Activated T-helper 1 cell treated with Interleukin-2 at 50 U/mL for 16 hours (primary cell): ENCODE measurements at places on chromosomes 2 and 18.

DNA sequence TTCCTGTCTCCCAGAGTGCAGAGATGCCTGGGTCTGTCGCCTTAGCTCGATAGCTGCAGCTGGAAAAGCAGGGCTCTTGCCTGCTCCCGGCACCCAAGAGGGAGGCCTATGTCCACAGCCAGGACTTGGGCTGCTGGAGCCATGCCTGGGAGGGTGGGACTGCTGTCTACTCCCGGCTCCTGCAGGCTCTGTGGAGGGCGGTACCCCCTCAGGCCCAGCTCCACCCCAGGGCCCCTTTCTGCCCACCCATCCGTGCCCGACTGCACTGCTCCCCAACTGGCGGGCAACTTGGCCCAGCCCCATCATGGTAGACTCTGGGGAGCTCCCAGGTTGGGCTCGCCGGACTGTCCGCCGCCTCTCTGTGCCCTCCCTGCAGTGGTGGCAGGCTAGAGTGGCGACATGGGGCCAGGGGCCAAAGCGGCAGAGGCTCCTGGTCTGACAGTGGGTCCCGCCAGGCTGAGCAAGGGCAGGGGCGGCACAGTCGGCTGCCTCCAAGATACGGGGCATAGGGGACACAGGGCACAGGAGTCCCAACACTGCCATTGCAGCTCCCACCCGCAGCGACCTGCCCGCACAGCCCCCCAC lies 901.0 kb downstream of the CCDC85A start:
- no peak for DNase-seq

DNA sequence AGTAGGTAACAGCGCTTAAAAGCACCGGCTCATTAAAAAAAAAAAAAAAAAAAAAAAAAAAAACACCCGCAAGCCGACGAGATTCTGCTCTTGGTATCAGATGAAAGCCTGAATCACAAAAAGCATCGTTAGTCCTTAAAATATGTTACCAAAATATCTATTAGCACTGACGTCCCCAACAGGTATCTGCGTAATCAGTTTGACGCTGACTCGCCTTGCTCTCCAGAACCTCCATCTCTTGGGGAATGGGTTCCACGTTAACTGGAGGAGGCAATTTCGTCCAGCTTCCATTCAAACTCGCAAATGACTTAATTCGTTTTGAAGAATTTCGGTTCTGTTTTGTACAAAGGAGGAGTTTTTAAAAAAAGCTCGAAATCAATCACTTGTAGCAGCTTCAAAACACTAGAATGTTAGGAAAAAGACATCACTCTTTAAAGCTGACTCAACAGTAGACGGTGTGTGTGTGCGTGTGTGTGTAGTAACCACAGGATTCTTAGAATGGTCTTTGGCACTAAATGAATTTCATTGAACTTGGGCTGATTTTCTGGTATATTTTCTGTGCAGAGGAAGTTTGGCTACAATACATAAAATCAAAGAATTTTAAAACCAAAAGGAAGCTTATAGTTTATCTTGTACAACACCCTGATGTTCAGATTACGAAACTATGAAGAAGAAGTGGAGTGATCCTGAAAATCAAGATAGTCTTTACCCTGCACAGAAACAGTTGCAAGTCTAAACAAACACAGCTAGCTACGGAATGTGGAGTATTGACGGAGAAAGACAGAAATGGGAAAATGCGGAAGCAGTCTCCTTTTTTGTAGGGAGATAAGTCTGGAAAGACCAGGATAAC lies 1.1 kb upstream of the PGAP1 start:
- peak; percentile 8 for DNase-seq

- DNase-seq, result no peak
These were observed 200.6 kb downstream of the RND3 start for GRCh38 chr2:150286730-150287362.

- no peak for DNase-seq
These were observed 255.1 kb upstream of the THUMPD2 start for GRCh38 chr2:40034198-40034597.

DNA sequence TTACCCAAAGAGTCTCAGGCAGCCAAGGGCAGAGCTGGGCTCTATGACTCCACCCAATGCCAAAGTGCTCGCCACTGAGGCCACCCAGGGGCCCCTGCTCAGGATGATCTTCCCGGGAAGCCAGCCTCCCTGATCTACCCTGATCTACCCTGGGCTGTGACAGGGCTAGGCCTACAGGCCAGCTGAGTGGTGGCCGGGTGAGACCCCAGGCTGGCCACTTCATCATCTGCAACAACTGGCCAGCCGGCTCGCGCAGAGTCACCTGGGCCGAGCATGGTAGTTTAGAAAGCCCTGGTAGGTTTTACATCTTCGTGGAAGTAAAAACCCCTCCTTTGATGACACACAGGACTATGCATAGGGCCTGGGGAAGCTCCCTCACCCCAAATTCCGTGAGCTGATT lies 276.3 kb downstream of the NDUFA10 start:
- DNase-seq, result no peak

- no peak for DNase-seq
These were observed 1.6 kb upstream of the GPR45 start for GRCh38 chr2:105239924-105240323.

DNA sequence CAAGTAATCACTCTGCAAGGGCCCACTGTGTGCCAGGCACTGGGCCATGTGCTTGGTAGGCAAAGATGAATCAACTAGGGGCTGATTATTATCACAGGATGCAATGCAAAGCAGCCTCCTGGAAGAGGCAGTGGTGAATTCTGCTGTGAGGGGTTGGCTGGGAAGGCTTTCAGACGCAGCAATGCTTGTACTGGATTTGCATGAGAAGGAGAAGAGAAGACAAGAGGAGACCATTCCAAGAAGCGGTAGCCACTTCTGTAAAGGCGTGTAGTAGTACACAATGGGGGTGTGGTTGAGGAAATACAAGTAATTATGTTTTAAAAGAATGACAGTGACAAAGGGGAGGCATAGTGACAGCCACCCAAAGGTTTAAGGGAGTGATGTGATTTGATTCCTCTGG lies 502.7 kb downstream of the PLCL1 start:
- DNase-seq, result no peak

DNA sequence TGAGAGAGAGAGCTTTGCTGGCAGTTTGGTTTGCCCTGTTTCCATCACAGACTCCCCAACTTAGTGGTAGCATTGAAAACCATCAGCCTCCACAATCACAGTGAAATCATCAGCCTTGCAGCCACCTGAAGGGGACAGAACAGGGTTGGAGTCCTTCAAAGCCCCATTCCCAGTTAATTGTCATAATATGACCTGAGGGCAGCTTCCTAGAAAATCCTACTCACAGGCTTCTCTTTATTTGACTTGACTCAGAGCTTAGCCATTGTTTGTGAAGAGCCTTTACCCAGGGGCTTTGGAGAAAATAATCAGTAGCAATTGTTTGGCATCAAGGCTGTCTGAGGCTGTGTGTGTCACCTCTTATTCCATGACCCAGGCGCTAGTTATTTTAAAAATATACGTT lies 308.7 kb downstream of the CBLN2 start:
- DNase-seq, result no peak

GRCh38 chr2:196183528-196184231 lies 12.3 kb upstream of the STK17B start:
- DNase-seq, result no peak

GRCh38 chr2:138948070-138948539 lies 167.9 kb upstream of the NXPH2 start:
- no peak for DNase-seq

- DNase-seq, result no peak
These were observed 447.1 kb upstream of the HS6ST1 start for GRCh38 chr2:128765811-128766210.

- DNase-seq, result no peak
These were observed 264.7 kb downstream of the CYP26B1 start for GRCh38 chr2:71882949-71883472.

DNA sequence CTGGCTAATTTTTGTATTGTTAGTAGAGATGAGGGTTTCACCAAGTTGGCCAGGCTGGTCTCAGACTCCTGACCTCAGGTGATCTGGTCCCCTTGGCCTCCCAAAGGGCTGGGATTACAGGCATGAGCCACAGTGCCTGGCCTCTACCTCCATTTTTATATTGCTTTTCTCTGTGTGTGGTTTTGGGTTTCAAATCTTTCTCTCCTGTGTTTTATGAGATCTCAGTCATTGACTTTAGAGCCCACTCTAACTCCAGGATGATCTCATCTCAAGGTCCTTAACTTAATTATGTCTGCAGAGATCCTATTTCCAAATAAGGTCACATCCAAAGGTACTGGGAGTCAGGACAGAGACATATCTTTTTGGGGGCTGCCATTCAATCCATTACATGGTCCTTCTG lies 24.7 kb downstream of the ARL4C start:
- no peak for DNase-seq

- no peak for DNase-seq
These were observed 86.5 kb upstream of the PPP1CB start for GRCh38 chr2:28665041-28665704.

- no peak for DNase-seq
These were observed 60.4 kb upstream of the CDKL4 start for GRCh38 chr2:39304200-39304599.

- no peak for DNase-seq
These were observed 489.3 kb upstream of the CDH2 start for GRCh38 chr18:28666216-28666615.

GRCh38 chr2:24077535-24077877 lies 1.4 kb upstream of the SF3B6 start:
- DNase-seq, result no peak

GRCh38 chr2:218876562-218877219 lies 4.0 kb upstream of the WNT10A start:
- peak; percentile 53 for DNase-seq

- no peak for DNase-seq
These were observed 84.5 kb upstream of the SLC1A4 start for GRCh38 chr2:64904413-64905329.

GRCh38 chr2:70616168-70616694 lies 62.6 kb upstream of the TGFA start:
- no peak for DNase-seq

DNA sequence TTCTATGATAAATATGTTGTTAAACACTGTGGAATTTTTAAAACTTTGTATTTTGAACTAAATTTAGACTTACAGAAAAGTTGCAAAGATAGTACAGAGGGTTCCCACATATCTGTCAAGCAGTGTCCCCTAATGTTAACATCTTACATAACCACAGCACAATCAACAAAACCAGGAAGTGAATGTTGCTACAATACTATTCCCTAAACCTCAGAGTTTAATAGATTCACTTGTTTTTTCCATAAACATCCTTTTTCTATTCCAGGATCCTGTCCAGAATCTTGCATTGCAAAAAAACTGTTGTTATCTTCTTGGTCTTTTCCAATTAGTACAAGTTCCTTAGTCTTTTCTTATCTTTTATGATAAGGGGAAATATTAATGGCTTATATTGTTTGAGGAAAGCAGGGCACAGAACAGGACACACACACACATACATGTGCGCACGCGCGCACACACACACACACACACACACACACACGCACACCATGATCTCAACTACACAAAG lies 251.1 kb upstream of the TRIB2 start:
- DNase-seq, result no peak

GRCh38 chr18:46398625-46399024 lies 258.4 kb downstream of the LOXHD1 start:
- DNase-seq, result no peak

DNA sequence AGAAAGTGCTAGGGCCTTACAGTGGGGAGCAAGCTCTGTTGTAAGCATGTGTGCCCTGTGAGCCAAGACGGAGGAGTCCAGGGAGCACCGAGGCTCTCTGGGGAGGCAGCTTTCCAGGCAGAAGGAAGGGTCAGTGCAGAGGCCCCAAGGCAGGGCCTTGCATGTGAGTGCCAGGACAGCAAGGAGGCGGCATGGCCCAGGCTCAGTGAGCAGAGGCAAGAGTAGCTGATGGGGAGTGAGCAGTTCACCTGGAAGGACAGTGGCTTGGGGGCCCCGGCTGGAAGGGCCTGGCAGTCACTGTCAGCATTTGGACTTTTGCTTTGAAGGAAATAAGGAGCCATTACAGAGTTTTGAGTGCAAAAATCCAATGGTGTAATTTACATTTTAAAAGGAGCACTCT lies 223.8 kb upstream of the RAB12 start:
- no peak for DNase-seq

- no peak for DNase-seq
These were observed 109.7 kb downstream of the METTL8 start for GRCh38 chr2:171323971-171324528.

- DNase-seq, result no peak
These were observed 13.6 kb upstream of the IL1RN start for GRCh38 chr2:113113807-113114206.

DNA sequence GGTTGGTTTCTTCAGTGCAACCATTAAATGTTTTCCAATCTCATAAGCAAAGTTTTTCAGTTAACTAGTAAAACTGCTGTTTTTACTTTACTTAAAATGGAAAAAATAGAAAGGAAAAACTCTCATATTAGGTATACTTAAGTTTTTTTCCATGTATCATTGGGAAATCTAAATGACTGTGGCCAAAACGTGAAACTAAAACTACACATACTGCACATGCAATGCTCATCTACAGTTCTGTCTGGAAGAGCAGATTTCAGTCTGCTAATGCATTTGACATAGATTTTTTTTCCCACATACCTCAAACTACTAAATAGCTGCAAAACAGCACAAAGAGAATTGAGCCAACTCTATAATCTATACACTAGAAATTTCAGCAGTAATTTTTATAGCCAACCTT lies 62.6 kb downstream of the COL5A2 start:
- DNase-seq, result no peak

DNA sequence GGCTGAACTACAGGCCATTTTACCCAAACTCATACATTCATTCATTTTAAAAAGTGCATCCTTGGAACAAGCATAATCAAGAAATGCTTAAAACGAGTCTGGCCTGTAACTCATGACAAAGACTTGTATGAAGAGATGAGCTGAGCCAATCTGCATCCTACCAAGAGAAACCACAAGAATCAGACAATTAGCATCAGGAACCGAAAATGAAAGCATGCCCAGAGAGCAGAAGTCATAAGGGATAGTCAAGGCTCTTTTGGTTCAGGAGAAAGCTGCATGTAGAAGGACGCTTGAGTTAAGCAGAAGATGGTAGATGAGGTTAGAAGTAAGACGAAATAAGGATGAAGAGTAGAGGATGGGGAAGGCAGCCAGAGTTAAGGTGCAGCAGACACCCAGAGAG lies 137.0 kb upstream of the CTNNA2 start:
- DNase-seq, result no peak

GRCh38 chr2:218990612-218991011 lies 2.6 kb downstream of the CRYBA2 start:
- DNase-seq, result no peak

- DNase-seq, result no peak
These were observed 16.6 kb upstream of the E2F6 start for GRCh38 chr2:11482473-11483035.

GRCh38 chr2:24269265-24269664 lies 91.1 kb downstream of the ITSN2 start:
- DNase-seq, result no peak
